T follicular helper cell (primary cell): ENCODE measurements at places on chromosomes 4 and X.

GRCh38 chr4:174553828-174554227 is 31.5 kb upstream of the HPGD start:
- DNase-seq: no peak

DNA sequence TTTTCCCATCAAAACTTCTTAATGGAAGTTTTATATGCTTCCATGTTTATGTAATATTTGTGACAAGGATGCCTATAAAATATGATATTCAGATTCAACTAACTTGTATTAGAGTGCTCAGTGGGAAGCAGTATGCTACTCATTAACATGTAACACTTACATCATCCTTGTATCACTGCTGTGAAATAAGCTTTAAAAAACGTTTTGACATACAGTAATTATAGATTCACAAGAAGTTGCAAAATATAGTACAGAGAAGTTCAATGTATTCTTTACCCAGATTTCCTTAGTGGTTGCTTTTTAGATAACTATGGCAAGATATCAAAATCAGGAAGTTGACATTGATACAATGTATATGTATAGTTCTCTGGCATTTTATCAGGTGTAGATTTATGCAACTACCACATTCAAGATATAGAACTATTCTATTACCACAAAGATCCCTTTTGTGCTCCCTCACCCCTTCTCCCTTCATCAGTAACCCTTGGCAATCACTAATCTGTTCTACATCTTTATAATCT is 56.3 kb downstream of the DTHD1 start:
- DNase-seq: no peak

DNA sequence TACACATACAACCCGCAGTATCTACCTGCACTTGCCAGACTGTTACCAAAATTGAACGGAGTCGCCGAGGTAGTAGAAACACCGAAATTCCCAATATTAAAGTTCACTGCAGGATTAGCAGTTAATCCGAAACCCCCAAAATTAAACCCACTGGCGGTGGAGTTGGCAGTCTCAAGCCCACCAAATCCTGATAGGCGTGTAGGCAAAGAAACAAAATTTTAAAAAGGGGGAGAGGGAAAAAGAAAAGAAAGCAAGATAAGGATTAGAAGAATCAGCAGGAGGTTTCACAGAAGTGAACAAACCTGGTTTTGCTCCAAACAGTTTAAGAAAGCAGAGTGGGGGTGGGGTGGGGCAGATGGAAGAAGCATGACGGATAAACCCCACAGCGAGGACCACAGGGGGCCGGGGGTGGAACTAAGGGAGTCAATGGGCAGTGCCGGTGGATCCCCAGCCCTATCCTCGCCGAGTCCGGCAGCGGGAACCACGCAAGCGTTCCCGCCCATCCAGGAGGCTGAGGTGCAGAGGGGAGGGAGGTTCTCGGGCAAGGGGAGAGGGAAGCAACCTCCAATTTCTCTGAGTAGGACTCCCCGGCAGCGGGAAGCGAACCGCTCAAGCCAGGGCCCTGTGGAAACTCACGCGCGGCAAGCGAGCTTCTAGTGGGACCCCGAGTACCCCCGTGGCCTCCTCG is 599 bp downstream of the NUP54 start:
- peak; percentile 2 for DNase-seq

DNA sequence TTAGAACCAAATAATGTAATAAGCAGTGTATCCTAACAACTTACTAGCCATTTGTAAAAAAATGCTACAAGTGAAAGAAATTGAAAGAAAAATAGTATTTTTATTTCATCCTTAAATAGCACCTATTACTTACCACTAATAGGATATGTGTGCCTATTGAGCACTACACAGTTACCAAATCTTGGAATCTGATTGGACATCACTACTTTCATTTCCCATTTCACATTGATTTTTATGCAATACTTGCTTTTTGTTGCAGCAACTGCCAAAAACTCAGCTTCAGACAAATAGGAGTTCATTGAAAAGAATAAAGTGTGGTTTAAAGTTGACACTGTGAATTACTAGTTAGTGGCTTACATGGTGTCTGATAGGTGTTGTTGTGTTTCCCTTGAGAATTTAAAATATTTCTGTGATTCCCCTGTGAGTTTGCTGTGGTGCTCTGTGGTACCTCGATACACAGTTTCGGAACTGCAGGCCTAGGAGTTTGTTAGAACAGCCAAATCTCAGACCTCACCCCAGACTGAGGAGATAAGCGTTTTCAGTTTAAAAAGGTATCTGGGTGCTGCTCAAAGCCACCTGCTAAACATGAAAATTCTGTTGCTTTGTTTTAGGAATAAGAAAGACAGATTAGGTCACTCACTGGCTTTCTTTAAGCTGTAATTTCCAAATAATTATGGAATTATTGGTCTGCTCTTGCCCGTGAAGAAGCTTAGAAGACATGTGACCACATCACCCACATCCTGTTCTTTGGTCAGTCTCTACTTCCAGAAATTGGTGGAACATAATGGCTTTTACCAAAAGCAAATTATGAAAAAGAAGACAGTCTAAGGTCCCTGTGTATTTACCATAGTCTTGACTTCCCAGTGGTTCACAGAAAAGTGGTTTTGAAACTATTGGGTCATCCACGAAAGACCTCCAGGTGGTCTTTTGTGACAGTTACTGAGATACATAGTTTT is 97.8 kb downstream of the SYTL5 start:
- DNase-seq: no peak

DNA sequence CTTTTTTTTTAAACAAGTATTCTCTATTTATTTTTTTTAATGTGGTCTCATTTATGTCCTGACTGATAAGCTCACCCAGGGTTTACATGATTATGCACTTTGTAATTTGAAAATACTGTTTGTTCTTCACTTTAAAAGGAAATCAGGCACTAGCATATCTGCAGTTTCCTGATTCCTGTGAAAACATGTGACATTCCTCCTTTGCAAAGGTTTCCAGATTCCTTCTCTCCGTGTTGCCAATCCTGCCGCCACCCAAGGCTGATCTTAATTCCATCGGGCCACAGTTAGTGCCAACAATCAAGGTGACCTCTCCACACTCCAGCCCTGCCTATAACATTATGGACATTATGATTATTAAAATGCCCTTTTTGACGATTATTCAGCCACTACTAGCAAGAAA is 225.4 kb downstream of the PCDH7 start:
- DNase-seq: no peak

DNA sequence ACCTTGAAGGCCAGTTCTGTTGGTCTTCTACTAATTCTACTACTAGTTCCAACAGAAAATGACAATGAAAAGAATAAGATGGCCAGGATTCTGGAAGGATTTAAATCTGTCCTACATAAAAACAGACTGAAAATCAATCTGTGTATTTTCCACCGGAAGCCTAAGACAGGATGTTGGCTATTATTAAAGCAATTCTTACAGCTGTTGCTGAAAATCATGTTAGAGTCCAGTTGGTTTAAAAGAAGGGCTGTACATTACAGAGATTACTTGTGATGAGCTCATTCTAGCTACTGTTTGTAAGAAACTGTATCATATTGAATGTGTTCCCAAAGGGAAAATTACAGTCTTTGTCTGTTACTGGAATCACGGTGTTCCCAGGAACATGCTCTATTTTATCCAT is 54.8 kb upstream of the MAGEB16 start:
- DNase-seq: no peak

DNA sequence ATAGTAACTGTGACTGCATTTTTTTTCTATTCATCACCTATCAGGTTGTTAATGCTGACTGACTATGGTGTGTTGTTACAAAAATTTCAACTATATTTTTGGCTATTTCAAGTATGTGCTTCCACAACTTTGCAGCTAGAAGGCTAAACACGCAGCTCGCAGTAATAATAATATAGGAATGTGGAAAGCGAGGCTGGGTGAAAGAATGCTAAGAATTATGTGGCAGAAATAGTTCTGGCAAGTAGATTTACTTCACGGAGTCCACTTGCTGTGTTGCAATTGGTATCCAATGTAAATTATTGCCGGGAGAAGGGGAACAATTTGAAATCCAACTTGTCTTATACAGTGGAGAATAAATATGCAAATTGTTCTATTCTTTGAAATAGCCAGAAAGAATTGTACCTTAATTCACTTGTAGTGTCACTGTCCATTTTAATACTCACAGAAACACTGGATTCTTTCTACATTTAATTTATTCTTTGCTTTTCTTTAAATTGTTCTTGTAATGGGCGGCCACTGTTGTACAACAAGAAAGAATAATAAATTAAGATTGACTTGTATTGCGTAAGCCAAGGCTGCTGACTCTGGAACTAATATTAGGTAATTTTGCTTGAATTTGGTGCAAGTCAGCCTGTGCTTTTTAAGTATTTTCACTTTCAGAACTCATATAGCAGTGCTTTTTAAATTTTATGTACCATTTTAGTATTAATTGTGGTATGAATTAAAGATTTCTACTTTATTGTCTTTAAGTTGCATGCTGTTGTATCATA is 154.9 kb downstream of the FRMPD4 start:
- DNase-seq: no peak

DNA sequence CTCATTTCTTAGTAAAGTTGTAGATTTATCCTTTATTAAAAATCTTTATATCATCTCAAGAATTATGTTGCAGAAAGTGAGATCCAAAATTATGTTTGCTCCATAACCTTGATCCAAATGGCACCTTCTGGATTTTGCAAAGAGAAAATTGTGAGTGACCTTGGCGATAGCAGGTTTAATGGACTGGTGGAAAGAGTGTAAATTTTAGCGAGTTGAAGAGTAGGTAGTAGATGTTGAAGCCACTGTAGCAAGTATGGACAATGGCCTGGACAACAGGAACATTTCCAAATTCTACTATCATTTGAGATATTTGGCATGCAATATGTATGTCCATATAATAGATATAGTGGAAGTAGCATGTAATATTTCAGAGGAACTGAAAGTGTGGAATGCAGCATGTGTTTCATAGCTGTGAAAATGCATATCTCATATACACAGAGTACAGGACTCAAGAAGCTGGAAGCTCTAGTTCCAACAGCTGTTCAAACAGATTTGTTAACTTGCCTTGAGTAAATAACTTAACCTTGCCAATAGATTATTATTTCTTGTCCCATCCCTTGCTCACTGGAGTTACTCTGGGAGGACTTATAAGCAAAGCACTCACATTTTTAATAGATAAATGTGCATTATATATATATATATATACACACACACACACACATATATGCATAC is 152.5 kb upstream of the TLL1 start:
- DNase-seq: no peak

DNA sequence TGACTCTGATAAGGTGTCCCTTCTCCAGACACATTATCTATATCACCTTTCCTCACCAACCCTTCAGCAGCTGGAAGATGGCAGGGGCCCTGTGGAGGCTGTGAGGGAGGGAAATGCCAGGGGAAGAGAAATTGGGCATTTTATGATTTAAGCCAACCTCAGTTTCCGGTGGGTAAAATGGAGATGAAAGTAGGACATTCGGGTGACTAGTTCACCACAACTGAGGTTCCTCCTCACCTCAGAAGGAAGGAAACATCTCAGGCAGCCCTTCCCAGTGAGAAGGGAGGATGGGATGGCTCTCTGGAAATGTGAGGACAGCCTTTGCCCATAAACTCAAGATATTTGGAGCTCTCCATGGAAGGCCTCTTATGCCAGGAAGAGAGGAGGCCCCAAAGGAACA is 251.5 kb downstream of the MID1IP1 start:
- no peak for DNase-seq

- DNase-seq: no peak
Observed at GRCh38 chr4:90084967-90085295, 42.3 kb upstream of the CCSER1 start.

DNA sequence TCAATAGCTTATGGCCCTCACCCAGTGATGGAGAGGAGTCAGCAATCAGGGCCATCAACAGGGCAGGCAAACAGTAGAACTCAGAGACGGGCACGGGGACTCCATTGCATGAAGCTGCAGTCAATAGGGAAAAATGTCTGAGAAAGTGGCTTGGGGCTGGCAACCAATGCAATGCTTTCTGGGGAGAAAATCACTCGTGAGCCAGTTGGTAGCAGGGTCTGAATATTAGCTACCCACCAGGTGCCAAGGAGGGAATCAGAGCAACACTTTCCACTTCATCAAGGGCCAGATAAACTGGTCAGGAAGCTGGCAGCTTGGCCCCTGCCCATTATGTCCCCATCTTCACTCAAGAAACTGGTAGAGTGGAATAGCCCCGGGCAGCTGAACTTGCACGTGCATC is 80.7 kb downstream of the STARD8 start:
- DNase-seq: no peak

DNA sequence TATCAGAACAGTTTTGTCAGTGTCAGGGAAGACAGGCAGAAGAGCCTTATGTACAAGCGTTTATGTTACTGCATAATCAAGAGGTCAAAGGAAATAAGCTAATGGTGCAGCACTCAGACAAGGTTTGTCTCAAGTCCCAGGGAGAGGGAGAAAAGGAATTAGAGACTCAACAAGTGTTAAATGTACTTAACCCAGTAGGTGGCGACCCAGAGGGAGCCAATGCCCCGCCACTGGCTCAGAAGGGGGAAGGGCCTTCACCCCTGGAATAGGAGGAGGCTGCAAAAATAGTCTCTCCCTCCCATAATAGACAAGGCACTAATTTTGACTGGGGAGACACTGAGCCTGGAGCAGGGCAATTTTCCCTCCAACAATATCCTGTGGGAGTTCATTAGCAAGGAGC is 14.1 kb upstream of the PAPSS1 start:
- DNase-seq: no peak

DNA sequence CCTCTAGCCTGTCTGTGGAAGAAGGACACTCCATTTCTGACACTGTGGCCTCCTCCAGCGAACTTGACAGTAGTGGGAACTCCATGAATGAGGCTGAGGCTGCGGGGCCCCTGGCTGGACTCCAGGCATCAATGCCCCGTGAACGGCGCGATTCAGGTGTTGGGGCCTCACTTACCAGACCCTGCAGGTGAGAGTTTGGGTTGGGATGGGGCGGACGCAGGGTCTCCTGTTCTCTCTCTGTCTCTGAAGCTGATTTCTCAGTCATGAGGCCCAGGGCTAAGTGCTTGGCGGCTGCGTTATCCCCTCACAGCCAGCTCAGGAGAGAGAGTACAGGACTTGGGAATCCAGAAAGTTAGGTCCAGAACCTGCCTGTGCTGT is 71.0 kb downstream of the STARD8 start:
- no peak for DNase-seq

GRCh38 chrX:108090491-108091263 is 665 bp downstream of the PSMD10 start:
- DNase-seq: no peak

DNA sequence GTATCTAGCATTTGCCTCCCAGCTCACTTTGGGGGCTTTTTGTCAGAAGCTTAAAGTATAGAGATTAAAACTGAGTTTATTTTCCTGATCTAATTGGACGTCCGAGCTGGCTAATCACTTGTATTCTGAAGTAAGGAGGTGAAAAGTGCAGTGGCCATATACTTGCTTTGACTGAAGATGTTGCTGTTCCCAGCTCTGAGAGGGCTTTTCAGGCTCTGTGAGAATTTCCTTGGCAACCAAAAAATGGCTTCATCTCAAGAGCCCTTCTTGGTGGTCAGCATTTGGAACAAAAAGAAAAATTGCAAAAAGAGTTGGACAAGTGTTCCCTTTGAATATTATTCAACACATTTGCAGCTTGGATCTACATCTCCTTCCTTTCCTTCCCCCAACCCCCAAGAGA is 67.0 kb downstream of the SLC4A4 start:
- no peak for DNase-seq
